ENCODE measurements at places on chromosomes 1 and 21.

GRCh38 chr1:47182676-47183235 lies 7.1 kb downstream of the PDZK1IP1 start:
- DNase-seq = no peak

GRCh38 chr1:232305050-232305449 lies 324.9 kb downstream of the SIPA1L2 start:
- DNase-seq = no peak

DNA sequence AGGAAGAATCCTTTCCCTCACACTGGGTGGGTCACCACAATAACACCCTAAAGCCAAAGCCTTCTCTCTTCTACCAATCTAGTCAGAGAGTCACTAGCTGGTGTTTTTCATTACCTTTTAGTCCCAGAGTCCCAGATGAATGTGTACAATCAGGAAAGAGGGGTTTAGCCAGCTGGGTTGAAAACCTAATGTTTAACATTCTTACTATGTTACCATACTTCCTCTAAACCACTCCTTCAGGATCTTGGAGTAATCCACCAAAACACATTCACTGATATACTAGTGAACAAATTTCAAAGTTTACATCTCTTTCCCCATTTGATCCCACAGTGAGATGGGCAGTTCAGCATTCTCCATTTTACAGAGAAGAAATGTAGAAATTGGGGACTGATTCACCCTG lies 9.7 kb downstream of the LPAR3 start:
- no peak for DNase-seq

DNA sequence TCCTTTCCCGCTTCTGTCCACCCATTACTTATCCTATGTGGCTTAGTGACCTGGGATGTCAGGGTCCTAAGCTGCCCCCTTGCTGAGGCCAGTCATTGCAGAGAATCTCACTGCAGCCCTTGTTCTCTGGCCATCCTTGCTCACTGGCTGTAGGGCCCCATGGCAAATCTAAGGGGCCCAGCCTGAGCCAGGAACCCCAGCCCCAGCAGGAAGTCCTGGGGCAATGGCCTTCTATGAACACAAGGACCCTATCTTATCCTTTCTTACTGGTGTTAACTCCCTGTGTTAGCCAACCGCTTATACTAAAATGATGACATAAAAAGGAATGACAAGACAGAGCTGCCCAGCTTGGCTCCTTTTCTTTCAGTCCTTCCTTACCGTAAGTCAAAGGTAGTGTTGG lies 29.9 kb downstream of the DHCR24 start:
- no peak for DNase-seq

GRCh38 chr1:205190845-205191577 lies 20.5 kb downstream of the DSTYK start:
- DNase-seq = no peak

GRCh38 chr1:185727726-185728125 lies 6.5 kb upstream of the HMCN1 start:
- DNase-seq = no peak

DNA sequence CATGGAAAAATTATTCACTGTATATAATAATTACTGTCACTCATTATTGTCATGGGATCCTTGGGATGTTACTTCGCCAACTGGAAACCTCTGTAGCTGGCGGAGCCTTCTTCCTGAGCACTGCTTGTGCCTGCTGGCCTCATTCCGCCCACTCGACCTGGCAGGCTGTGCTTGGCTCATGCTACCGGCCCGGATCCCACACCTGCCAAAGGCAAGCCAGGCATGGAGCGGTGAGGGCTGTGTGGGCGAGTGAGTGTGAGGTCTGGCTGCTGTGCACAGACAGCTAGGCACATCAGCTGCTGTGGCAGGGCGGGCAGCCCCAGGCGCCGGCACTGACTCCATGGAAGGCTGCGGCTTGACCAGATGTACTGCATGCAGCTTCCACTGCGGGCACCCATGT lies 78.4 kb downstream of the DISP1 start:
- no peak for DNase-seq

DNA sequence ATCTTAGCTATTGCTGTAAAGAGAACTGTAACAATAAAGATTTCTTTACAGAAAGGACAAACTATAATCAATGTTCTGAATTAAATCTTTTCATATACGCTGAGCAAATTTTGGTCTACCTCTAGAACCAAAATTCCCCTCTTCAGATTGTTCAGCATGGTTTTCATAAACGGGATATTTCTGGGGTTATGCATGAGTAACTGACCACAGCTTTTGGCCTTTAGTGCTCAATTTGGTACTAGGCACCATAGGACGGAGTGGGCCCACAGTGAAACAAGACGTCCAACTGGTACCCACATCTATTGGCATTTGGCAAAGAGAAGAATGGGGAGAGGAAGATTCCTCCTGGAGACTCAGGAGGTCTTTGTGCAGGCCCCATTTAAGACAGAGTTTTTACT lies 184.5 kb downstream of the TGFBR3 start:
- DNase-seq = no peak

DNA sequence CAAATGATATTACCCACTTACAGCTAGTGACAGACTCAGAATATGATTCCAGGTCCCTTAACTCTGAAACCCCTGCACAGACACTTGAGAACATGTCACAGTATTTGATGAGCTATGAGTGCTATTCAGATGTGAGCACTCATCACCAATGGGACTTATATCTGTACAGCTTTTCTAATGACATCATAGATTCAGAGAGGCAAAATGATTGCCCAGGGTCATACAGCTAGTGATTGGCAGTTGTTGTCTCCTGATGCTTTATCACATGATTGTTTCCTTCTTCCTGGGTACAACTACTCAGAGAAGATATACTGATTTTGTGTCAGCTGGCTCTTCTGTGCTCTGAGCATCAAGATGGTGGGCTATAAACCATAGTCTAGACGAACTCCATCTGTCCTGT lies 428.0 kb upstream of the BEND5 start:
- no peak for DNase-seq

DNA sequence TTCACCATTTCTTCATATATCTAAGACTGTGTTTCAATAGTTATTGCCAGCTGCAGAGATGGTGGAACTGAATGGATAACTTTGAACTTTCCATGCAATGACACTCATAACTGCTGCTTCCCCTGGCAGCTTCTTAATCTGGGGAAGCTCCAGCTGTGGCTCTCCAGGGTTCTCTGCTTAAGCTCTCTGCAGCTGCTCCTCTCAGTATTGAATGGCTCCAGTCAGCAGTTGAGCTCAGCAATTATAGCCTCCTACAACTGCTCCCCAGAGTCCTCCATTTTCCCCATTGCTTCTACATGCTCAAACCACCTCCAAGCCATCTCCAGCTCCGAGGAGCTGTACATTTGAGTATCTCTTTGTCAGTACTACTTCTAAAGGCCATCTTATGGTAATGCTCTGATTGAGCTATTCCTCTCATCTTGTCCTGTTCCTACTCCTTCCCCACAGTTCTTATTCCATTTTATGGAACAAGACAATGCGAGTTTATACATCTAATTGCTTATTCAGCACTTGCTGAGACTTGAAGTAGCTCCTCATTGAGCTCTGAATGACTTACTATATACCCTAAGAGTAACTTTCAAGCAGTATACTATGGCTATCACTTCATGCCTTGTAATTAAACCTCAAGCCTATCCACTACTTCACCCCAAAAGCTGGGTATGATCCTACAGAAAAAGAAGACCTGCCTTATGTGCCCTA lies 362.4 kb downstream of the NEGR1 start:
- DNase-seq = no peak

- no peak for DNase-seq
These were observed 596.3 kb downstream of the KIF26B start for GRCh38 chr1:245751116-245751515.

DNA sequence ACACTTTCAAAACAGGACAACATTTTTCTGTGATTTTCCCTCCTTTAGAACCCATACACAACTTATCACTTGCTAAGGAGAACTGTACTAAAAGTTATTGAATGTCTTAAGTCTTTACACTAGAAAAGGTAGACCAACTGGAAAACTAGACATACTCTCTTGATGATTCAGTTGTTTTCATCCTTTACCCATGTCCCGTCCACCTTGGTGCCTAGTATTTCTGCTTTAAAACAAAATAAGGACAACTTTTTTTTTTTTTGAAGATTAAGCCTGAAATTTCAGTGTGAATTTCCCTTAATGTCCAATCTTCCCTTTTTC lies 4.5 kb downstream of the CDKN2C start:
- no peak for DNase-seq

DNA sequence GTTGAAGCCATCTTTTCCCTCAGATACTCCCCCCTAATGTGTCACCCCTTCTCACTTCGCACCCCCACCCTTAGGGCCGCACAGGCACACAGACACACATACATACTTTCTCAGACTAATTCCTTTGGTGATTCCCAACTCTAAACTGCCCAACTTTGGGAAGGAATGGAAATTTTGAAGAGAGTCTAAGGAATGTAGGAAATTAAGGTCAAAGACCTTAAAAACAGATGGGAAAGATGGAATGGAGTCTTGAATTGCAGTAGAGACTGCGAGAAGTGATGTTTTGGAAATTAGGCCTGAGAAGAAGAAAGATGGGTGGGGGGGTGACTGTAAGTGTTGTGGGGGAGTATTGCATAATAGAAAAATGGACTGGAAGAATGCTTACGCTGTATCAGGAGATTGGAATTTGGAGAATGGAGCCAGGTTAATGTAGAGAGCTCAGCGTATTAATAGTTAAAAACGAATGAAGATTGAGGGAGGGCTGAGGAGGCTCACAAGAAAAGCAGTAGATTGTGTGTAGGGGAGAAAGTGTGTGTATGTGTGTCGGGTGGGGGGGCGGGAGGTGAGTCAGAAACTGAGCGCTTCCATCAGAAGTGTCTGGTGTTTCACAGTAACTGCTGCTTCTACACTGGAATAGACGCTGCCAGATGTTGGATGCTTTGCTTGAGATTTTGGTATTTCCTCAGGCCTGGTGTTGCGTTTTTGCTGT lies 1.7 kb downstream of the PIP5K1A start:
- no peak for DNase-seq

GRCh38 chr1:22745669-22746585 lies 35.3 kb downstream of the EPHB2 start:
- no peak for DNase-seq

Data from activated T-helper 9 cell treated with anti-CD3 and anti-CD28 coated beads, Interleukin-2, amount 50 U/mL, for 16 hours (primary cell).